ENCODE measurements at places on chromosomes 6 and 20. TPM values are rescaled to one million over a fixed set of nuclear protein-coding genes. Genes with fewer than 3 reads are reported as not detected.
A peak's percentile ranks its signal among the peaks of the same experiment; 100 is the strongest.

SMPDL3A gene
- 2.4 TPM for total RNA-seq

- no peaks in the 10 kb centered on the region for H3K4me1 ChIP-seq
- DNase-seq, result no peak
- H3K27me3 ChIP-seq, result no peaks in the 10 kb centered on the region
- no peak overlapping the region for H3K4me3 ChIP-seq
- no peak overlapping the region for H3K27ac ChIP-seq
Measured at GRCh38 chr20:44091026-44091425, 96.0 kb downstream of the JPH2 start.

DNA sequence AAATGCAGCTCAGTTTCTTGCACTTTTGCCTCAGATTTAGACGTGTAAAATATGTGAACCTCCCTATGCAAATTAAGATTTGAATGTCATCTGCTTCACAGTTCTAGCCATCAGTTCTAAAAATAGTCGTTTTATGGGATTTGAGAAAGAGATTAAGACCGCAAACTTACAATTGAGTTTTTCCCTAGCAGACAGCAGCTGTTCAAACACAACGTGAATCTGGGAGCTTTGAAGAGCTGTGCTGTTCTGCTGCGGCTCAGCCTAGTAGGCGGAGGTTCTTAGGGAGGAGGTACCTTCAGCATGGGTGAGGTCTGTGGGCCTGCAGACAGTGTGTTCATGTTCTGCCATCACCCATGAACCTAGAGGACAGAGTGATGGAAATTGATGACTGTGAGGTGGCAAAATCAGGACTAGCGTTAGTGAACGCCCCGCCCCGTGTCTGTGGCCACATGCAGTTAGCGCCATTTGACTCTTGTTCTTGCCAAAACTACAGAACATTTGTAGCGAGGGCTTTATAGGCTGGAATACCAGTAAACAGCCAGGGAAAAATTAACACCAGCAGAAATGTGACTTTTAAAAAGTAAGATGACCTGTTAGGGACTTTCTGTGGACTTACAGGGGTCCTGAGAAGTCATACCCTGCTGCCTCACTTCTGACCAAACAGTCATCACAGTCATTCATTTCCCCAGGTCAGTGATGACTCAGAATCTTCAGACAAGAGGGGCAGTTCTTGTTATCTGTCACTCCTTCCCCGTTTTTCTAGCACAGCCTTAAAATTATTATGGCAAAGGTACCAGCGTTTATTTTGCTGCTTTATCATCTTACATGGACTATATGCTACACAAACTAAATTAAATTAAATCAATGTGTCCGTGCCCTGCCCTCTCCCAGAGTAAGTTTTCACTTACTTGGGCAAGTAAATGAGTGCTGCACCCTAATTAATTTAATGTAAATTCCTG is 84.3 kb upstream of the TMEM181 start:
- peaks cover 16% of the 10 kb centered on the region for H3K36me3 ChIP-seq
- H3K27ac ChIP-seq, result peak overlapping the region; percentile 72
- no peaks in the 10 kb centered on the region for H3K27me3 ChIP-seq
- no peak for DNase-seq
- H3K4me3 ChIP-seq, result peak overlapping the region; percentile 12
- peaks cover 35% of the 10 kb centered on the region for H3K4me1 ChIP-seq

- no peaks in the 10 kb centered on the region for H3K36me3 ChIP-seq
- H3K4me3 ChIP-seq, result no peak overlapping the region
- no peak overlapping the region for H3K27ac ChIP-seq
Measured at GRCh38 chr6:19880066-19880465, 42.9 kb downstream of the ID4 start.

DNA sequence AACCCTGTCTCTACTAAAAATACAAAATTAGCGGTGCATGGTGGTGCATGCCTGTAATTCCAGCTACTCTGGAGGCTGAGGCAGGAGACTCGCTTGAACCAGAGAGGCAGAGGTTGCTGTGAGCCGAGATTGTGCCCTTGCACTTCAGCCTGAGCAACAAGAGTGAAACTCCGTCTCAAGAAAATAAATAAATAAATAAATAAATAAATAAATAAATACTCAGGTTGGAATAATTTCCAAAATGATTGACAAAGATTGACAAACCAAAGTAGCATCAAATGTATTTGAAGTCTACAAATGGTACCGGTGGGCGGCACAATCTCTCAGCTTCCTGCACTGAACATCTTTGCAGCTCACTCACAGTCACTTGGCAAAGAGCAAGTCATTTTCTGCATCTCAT is 144.1 kb upstream of the NRSN1 start:
- H3K4me3 ChIP-seq, result no peak overlapping the region
- no peak for DNase-seq
- H3K27me3 ChIP-seq, result no peaks in the 10 kb centered on the region
- no peak overlapping the region for H3K27ac ChIP-seq
- no peaks in the 10 kb centered on the region for H3K36me3 ChIP-seq
- no peaks in the 10 kb centered on the region for H3K4me1 ChIP-seq

DNA sequence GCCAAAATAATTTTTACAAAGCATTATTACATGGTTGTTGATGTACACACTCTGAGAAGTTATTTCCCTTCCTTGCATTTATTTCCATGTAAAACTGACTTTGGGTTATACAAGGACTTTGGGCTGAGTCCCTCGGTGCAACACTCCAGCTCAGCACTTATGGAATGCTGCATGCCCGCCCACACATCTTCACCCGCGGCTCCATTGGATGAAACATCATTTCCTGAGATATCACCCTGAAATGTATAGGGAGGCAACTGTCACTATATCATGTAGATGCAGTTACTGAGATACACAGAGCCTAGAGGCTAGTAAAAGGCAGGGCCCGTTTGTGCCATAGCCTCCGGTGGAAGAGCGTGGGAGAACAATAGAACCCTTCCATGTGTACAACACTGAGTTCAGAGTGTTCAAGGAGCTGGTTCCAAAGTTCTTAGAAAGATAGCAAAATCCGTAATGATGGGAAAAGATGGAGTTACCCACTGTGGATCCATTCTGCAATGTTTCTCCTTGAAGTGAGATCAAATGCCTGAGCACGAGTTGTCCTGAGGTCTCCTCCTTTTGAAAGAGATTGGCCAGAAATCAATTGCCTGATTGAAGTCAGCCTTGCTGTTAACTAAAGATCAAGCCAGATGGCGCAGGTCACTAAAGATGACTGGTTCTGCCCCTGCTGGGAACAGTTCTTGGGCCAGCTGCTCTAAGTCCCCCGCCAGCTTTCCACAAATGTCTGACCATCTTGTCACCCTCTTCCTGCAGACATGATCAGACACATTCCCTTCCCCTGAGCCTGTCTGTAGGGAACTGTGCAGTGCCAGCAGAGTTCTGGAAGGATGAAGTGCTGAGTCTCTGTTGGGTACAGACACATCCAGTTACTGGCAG is 100.9 kb upstream of the IYD start:
- H3K36me3 ChIP-seq, result no peaks in the 10 kb centered on the region
- H3K27ac ChIP-seq, result no peak overlapping the region
- H3K4me1 ChIP-seq, result peaks cover 13% of the 10 kb centered on the region
- H3K27me3 ChIP-seq, result no peaks in the 10 kb centered on the region

DNA sequence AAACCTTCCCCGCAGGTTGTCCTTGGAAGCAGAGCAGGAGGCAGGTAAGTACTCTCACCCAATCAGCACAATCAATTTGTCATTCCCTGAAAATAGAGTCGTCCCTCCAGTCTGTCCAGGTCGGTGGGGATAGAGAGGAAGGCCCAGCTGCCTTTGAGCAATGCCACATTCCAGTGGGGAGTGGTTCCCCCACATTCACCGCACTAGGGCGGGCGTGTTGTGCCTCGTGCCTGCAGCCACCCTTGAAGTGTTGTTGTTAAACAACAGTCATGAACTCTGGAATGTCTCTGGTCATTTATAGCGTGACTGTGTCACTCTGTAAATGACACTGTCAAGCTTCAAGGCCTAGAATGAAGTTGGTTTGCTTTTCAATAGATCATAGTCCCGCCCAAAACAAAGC is 33.4 kb downstream of the PRDM1 start:
- no peaks in the 10 kb centered on the region for H3K27me3 ChIP-seq
- H3K27ac ChIP-seq, result peak overlapping the region; percentile 77
- DNase-seq, result peak; percentile 100

TINAG gene
- total RNA-seq, result not detected

DNA sequence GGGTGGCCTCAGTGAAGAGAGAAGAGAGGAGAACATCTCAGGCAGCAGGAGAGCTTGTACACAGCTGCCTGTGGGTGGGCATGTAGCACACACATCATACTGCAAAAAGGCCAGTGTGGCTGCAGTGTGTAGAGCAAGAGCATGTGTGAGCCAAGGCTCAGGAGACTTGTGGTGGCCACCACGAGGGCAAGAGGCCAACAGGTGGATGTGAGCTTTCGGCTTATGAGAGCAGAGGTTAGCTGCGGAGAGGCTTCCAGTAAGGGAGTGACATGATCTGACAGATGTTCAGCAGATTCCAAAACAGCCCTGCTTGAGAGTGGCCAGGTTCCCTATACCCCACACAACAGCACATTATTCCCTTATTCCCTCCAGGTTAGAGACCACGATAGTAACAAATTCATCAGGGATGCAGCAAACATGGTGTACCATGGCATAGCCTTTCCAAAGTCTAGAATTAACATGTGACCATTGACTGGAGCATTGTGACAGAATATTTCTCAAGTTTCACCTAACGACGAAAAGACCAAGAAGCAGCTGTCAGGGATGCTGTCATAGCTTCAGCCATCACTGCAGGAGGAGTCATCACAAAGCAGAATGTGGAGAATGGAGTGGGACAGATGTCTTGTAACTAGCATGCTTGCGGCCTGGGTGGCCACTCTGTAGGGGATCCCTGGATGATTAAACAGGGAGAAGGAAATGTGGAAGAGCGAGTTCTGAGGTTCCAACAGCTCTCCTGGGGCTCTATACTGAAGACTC is 23.1 kb downstream of the HM13 start:
- no peak for DNase-seq
- peaks cover 34% of the 10 kb centered on the region for H3K36me3 ChIP-seq
- no peaks in the 10 kb centered on the region for H3K27me3 ChIP-seq
- no peak overlapping the region for H3K4me3 ChIP-seq
- H3K27ac ChIP-seq, result peak overlapping the region; percentile 89

DNA sequence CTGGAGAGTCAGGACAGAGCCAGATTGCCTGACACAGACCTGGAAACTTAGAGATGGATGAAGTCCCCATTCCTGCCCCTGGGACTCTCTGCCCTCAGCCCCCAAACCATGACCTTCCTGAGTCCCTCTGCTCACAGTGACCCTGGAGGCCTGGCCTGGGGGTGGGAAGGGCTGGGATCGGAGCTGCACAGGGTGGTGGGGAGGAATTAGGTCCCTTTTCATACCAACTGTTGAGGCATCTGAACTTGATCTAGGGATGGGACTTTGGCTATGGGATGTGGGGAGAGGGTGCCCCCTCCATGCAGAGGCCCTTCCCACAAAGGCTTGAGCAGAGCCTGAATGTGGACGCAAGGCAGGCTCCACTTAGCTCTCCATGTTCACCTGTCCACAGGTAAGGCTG is 144.1 kb downstream of the MRPL14 start:
- no peak for DNase-seq
- no peak overlapping the region for H3K4me3 ChIP-seq
- no peak overlapping the region for H3K27ac ChIP-seq
- no peaks in the 10 kb centered on the region for H3K36me3 ChIP-seq

GRCh38 chr20:6898928-6899327 is 131.4 kb downstream of the BMP2 start:
- H3K4me1 ChIP-seq, result no peaks in the 10 kb centered on the region
- no peak overlapping the region for H3K27ac ChIP-seq
- peaks cover 45% of the 10 kb centered on the region for H3K27me3 ChIP-seq
- H3K4me3 ChIP-seq, result no peak overlapping the region
- no peak for DNase-seq

GRCh38 chr6:22237526-22237925 is 59.3 kb downstream of the PRL start:
- no peaks in the 10 kb centered on the region for H3K27me3 ChIP-seq
- H3K27ac ChIP-seq, result peak overlapping the region; percentile 27
- no peak overlapping the region for H3K4me3 ChIP-seq
- H3K4me1 ChIP-seq, result peaks cover 21% of the 10 kb centered on the region
- H3K36me3 ChIP-seq, result no peaks in the 10 kb centered on the region
- no peak for DNase-seq

GRCh38 chr20:32963176-32963575 is 41.1 kb downstream of the SUN5 start:
- peaks cover 82% of the 10 kb centered on the region for H3K27me3 ChIP-seq
- no peak overlapping the region for H3K4me3 ChIP-seq
- no peaks in the 10 kb centered on the region for H3K4me1 ChIP-seq
- H3K27ac ChIP-seq, result no peak overlapping the region

SPDEF gene
- total RNA-seq, result 1.4 TPM

DNA sequence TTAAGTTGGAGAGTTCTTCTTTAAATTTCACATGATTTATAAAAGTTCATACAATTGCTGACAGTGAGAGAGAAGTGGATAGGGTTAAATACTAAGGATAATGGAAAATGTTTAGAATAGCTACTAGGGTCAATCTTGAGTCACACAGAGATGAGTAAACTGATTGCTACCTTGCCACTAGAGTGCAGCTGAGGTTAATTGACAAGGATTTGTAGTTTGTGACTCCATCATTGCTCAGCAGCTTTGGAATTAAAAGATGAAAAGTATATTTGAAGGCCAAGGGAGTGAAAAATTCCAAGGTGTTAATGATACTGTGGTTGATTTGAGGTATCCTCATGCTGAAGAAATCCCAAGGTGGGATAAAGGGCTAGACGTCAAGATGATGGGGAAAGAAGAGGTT is 524.0 kb downstream of the UTRN start:
- H3K36me3 ChIP-seq, result peaks cover 10% of the 10 kb centered on the region
- no peaks in the 10 kb centered on the region for H3K27me3 ChIP-seq
- no peak for DNase-seq
- H3K4me3 ChIP-seq, result no peak overlapping the region

DNA sequence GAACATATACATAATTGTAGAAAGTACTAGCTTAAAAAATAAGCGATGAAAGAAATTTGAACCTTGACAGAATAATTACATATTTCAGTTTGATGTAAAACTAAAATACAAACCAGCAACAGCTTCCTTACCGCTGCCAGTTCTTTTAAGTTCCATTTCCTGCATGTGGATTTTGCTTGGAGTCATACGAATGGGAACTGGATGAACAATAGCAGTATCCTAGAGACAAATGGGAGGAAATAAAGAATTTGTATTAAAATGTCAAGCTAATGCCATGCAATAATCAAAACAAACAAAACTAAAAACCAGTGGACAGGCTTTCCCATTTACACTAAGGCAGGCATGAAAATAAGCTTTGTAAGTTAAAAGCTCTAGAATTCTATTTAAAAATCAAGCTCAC is 67.1 kb downstream of the REPS1 start:
- H3K27me3 ChIP-seq, result no peaks in the 10 kb centered on the region
- H3K4me3 ChIP-seq, result no peak overlapping the region
- H3K36me3 ChIP-seq, result peaks cover 32% of the 10 kb centered on the region
- H3K4me1 ChIP-seq, result no peaks in the 10 kb centered on the region
- H3K27ac ChIP-seq, result no peak overlapping the region

- no peaks in the 10 kb centered on the region for H3K27me3 ChIP-seq
- no peak for DNase-seq
- no peaks in the 10 kb centered on the region for H3K36me3 ChIP-seq
- no peak overlapping the region for H3K4me3 ChIP-seq
- no peaks in the 10 kb centered on the region for H3K4me1 ChIP-seq
Measured at GRCh38 chr6:1383729-1384548, 5.4 kb upstream of the FOXF2 start.

- peaks cover 12% of the 10 kb centered on the region for H3K4me1 ChIP-seq
- DNase-seq, result no peak
- H3K27me3 ChIP-seq, result no peaks in the 10 kb centered on the region
- H3K4me3 ChIP-seq, result no peak overlapping the region
- H3K27ac ChIP-seq, result no peak overlapping the region
Measured at GRCh38 chr20:31835554-31835953, 9.8 kb downstream of the FOXS1 start.

ELOVL4 gene
- not detected for total RNA-seq

GRCh38 chr20:34301587-34302311 is 1.4 kb downstream of the AHCY start:
- no peaks in the 10 kb centered on the region for H3K36me3 ChIP-seq
- no peaks in the 10 kb centered on the region for H3K27me3 ChIP-seq
- peak overlapping the region; percentile 99 for H3K4me3 ChIP-seq
- peak overlapping the region; percentile 81 for H3K27ac ChIP-seq
